ENCODE measurements at places on chromosomes 3 and 15.

- DNase-seq, result no peak
Observed at GRCh38 chr15:94230431-94230882, 904 bp upstream of the MCTP2 start.

DNA sequence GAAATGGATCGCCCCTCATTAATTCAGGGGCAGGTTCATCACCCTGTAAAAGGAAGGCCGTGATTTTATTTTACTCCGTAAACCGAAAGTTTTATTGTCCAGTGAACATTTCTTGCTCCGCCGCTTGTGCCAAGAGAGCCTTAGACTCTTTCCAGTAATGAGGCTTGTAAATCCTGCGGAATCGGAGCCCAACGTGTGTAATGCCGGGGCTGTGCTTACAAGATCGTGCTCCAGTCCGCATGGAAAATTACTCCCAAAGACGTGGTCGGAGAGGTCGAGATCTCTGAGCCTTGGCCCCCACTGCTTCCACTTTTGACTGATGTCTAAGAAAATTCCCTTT lies 649 bp upstream of the PLOD2 start:
- no peak for DNase-seq

GRCh38 chr3:158443632-158444031 lies 127.4 kb upstream of the MLF1 start:
- no peak for DNase-seq

DNA sequence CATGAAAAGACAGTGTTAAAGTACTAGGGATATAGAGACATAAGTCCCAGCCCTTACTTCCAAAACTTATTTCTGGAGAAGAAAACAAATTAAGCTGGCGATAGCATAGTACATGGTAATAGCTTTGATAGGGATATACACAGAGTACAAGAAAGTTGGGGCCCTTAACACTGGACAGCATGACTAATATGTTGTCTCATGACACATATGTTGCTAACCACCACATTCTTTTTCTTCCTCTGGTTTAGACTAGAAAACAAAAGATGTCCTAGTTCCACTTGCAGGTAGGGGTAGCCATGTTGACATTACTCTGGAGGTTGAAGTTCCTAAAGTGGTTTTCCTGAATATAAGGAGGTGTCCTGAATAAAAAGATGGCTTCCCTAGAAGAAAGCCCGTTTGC lies 75.3 kb downstream of the RFX7 start:
- DNase-seq, result no peak

DNA sequence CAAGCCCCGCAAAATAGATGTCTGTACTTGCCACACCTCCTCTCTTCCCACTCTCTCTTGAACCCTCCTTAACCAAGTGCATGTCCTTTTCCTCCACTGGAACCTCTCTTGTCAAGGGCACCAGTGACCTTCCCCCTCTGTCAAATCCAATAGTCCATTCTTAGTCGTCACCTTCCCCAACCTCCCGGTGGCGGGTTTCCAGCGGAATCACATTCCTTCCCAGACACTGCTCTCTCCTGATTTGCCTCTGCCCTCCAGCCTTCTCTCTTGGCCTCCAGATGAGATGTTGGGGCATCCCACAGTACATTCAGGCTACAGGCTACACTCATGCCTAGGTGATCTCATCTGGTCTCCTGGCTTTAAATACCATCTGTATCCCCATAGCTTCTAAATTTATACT lies 31.1 kb downstream of the SCN5A start:
- DNase-seq, result no peak

DNA sequence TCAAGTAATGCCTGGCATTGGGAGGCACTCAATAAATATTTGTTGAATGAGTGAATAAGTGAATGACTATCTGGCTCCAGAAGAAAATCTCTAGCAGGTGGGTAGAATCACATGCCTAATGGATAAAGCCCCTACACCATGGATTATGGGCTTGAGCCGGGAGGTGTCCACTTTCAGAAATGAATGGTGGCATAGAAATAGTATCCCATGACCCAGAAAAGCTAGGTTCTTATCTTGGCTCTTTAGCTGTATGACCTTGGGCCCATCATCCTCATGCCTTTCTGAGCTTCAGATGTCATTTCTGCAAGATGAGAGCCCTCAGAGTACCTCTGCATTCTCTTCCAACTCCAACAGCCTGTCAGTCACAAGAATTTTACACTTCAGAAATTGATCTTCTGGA lies 37.3 kb upstream of the TNIK start:
- DNase-seq, result no peak

DNA sequence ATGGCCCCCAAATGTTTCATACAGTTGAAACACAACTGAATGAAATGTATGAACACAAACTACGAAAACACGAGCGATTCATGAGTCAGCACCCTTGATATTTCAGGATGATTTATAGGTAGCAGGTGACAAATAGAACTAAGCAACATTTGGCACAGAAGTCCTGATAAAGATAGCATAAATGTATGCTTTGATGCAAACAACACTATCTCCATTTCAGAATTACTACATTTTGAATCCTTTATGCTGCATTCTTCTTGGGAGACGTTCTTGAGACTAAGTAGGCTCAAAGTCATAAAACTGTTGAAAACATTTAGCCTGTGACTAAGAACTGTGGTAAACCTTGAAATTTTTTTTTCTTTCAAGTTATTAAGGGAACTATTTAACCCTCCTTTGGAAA lies 200.3 kb upstream of the ICE2 start:
- no peak for DNase-seq

DNA sequence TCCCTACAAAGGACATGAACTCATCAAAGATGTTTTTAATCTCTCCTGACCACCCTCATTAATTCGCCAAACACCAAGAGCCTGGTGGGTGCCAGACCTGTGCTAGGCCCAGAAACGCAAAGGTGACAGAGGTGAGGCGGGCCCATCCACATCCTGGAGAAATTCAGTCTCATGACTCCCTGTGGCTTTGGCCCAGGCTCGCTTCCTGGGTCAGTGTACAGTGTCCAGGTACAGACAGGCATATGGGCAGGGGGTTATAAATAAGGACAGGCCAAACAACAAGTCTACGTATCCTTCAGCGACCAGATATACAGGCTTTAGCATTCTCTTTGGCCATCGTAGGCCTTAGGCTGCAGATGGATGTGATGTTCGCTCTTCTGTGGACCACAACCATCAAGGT lies 945 bp upstream of the PLA2G4F start:
- DNase-seq, result no peak

- no peak for DNase-seq
Observed at GRCh38 chr15:80803580-80804525, 24.7 kb downstream of the CEMIP start.

DNA sequence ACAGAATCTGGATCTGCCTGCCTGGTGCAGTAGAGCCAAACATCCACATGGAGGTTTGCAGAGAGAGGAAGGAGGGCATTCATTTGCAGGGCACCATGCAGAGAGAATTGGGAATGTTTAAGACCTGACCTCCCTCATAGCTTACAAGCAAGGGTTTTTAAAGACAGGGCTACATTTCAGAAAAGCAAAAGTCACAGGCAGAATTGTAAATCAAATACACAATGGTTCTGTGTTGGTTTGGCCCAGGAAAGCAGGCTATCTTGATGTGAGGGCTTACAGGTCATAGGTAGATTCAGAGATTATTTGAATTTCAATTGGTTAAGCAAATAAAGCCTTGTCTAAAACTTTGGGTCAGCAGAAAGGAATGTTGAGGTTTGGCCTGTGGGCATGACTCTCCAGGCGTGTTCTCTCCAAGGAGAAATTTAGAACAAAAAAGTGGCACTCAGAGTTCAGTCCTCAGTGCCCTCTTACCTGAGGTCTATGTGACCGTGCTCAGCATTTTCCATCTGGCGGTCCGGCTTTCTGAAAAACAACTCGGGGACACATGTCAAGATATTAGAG lies 91.5 kb downstream of the CD47 start:
- no peak for DNase-seq

DNA sequence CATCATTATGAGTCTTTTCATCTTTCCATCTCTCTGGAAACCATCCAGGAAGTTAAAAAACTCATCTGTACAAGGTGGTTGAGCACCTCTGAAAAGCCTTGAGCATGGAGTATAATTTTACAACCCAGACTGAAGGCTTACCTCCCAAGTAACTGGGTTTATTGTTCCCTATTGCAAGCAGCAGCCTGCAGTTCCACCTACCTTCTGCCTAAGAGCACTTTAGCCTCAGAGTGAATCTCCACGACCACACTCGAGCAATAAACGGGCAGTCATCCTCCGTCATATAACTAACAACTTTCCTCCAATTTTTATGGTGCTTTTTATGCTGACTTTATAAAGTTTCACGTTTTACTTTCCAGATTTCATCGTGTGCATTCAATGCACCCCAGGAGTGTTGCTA lies 32.8 kb downstream of the OSBPL10 start:
- DNase-seq, result no peak

GRCh38 chr15:33155691-33156420 lies 38.7 kb downstream of the FMN1 start:
- no peak for DNase-seq

- no peak for DNase-seq
Observed at GRCh38 chr3:31465999-31466398, 66.7 kb upstream of the STT3B start.

DNA sequence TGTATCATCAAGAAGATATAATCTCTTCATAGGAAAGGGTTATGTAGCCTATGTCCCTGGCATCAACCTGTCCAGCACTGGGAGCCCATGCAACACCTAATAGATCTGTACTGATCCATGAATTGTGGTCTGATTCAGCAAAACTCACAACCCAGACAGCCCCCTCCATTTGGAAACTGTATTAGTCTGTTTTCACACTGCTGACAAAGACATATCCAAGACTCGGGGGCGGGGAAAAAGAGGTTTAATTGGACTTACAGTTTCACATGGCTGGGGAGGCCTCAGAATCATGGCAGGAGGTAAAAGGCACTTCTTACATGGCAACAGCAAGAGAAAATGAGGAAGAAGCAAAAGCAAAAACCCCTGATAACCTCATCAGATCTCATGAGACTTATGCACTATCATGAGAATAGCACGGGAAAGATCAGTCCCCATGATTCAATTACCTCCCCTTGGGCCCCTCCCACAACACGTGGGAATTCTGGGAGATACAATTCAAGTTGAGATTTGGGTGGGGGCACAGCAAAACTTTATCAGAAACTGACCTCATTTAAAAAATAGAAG lies 83.3 kb downstream of the TRIM42 start:
- no peak for DNase-seq

GRCh38 chr3:52842424-52842823 lies 7.6 kb upstream of the MUSTN1 start:
- no peak for DNase-seq

- no peak for DNase-seq
Observed at GRCh38 chr3:113277941-113278598, 66.7 kb downstream of the BOC start.

- DNase-seq, result no peak
Observed at GRCh38 chr3:158097081-158097592, 9.1 kb downstream of the SHOX2 start.

DNA sequence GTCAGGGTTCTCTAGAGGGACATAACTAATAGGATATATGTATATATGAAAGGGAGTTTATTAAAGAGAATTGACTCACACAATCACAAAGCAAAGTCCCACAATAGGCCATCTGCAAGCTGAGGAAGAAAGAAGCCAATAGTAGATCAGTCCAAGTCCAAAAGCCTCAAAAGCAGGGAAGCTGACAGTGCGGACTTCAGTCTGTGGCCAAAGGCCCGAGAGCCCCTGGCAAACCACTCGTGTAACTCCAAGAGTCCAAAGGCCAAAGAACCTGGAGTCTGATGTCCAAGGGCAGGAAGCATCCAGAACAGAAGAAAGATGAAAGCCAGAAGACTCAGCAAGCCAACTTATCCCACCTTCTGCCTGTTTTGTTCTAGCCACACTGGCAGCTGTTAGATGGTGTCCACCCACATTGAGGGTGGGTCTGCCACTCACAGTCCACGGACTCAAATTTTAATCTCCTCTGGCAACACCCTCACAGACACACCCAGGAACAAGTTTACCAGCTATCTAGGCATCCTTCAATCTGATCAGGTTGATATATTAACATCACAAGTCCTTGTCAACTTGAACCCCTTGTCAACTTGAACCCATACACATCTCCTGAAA lies 54.2 kb upstream of the ACAD9 start:
- DNase-seq, result no peak

- DNase-seq, result no peak
Observed at GRCh38 chr3:35241236-35241635, 398.1 kb upstream of the ARPP21 start.
